ENCODE measurements at places on chromosomes 16 and 17.
A peak's percentile ranks its signal among the peaks of the same experiment; 100 is the strongest.

DNA sequence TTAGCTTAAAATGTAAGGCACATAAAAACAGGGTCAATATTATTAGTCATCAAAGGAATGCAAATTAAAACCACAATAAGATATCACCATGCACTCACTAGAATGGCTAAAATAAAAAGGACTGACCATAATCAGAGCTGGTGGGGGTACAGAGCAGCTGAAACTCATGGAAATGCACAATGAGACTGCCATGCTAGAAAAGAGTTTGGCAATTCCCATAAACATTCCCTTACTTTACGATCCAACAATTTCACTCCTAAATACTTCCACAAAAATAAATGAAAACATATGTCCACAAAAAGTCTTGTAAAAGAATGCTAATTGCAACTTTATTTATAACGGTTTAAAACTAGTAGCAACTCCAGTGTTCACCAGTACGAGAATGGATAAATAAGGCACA, 36.1 kb upstream of the ERCC4 start:
- no peak for DNase-seq

- DNase-seq = no peak
Measured at GRCh38 chr16:3642397-3643094, 11.9 kb upstream of the DNASE1 start.

DNA sequence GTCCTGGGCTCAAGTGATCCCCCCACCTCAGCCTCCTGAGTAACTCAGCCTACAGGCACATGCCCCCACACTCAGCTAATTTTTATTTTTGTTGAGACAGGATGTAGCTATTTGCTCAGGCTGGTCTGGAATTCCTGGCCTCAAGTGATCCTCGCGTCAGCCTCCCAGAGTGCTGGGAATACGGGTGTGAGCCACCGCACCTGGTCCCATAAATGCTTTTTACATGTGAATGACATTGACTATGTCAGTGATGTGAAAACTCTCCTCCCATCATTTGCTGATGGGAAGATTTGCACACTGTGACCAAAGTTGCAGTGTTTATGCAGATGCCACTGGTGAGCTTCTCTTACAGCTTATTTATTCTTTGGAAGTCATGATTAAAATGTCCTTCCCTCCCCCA, 15.0 kb downstream of the PLCD3 start:
- DNase-seq = no peak

DNA sequence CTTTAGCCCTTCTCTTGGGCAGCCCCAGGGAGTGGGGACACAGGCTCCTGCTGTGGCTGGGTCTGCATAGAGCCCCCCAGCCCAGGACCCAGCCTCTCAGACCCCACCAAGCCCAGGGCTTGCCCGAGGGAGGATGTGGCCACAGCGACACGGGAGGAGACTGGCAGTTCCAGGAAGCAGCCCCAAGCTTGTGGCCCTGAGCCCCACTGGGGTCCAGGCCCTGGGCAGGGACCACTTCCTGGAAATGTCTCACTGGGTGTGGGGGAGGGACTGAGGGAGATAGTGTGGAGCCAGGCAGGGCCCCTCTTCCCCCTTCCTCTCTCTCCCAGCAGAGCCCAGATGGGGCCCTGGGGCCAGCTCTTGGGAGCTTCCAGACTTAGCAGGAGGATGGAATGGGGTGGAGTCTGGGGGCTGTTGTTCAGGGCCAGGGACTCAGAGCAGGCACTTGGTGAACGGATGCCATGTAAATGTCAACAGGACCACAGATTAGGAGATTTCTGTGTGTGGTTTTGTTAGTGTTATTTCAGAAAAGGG, 35.3 kb downstream of the ADGRG5 start:
- no peak for DNase-seq

DNA sequence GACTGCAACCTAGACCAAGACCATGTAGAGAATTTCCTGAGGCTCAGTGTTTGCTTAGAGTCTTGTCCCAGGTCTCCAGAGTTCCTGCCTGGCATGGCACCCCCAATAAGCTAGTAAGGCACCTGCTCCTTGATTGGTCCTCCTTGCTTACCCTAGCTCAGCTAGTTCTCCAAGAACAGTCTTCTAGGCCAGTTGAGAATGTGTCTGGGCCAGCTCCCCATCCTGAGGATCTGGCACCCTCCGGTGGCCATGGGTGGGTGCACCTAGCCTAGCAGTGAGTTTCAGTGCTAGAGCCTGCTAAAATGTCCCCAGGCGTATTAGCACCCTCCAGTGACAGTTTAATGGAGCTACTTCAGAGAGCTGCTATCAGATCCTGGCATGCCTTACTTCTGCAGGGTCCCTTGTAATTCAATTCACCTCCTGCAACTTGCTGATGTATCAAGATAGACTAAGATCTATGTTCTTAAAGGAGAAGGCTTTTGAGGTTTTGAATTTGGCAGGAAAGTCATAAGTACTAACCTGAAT, 44.4 kb upstream of the MED13 start:
- DNase-seq = no peak

DNA sequence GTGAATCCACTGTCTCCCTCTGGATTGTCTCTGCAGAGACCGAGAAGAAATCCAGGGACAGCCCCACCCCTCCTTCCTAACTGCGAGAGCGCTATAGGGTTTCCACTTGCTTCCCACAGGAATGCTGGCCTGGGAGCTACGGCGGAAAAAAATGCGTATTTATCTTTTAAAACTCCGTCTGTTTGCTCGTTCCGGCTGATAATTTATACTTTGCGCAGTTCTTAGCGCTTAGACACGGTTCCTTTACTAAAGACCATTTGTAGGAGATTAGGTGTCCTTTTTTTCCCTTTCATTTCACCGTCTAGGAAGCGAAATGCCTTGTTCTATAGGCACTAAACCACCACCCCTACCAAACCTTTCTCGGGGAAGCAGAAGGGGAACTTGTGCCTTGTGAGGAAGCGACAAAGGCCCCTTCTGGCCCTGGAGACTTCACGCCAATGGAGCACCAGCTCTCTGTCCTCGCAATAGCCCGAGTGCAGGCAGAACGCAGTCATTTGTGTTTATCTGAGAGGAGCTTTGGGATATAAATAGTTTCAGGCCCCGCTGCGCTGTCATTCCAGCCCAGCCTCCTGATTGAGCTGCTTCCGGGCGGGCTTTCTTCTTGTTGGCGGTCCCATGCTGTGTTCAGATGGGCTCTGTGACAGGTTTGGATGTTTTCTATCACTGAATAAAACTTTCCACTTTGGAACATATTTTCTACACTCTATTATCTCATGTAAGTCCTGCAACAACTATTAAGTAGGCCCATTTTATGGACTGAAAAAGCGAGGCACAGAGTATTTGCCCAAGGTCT, 791 bp upstream of the SUPT4H1 start:
- DNase-seq = peak; percentile 55

- no peak for DNase-seq
Measured at GRCh38 chr17:38898291-38898679, 27.1 kb upstream of the LASP1NB start.

DNA sequence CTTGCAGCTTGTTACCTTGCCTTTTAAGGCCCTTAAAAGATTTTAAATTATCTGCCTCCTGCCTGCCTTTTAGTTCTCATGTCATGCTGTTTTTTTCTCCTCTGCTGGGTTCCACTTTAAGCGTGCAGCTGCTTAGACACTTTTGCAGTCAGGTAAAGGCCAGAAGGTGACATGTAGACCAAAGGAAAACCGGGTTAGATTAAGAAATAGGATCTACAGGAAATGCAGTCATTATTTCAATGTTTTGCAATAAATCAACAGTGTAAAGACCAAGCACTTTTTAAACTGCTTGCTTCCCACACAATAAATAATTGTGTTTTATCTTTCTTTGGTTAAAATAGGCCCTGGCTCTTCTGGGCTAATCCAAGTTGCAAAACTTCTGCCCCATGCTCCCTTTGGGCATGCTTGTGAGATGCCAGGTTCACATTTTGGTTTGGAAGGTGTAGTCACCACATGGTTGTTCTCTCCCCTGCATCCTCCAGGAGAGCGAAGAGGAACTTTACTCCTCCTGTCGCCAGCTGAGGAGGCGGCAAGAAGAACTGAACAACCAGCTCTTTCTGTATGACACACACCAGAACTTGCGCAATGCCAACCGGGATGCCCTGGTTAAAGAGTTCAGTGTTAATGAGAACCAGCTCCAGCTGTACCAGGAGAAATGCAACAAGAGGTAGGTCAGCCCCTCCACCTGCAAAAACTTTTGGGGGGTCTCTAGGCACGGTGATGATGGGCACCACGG, 54.9 kb downstream of the SDR42E1 start:
- DNase-seq = no peak

GRCh38 chr16:89054261-89054661, 39.4 kb upstream of the ACSF3 start:
- no peak for DNase-seq

- no peak for DNase-seq
Measured at GRCh38 chr16:26530584-26531289, 536.0 kb upstream of the C16orf82 start.

DNA sequence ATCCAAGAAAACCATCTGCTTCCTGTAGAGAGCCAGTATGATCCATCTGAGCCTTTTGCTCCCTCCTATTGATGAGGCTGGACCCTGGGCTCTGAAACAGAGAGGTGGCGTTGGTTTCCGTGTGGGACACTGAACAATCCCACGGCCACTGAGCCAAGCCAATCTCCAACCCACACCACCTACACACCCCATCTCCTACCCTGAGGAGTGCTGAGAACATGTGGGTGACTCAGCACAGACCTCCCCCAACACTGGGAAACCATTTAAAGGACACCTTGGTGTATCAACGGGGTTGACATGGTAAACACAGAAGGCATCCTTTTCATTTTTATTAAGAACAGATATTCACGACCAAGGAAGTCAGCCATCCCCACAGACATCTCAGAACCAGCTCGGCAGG, 332.1 kb downstream of the SLC39A11 start:
- DNase-seq = no peak

DNA sequence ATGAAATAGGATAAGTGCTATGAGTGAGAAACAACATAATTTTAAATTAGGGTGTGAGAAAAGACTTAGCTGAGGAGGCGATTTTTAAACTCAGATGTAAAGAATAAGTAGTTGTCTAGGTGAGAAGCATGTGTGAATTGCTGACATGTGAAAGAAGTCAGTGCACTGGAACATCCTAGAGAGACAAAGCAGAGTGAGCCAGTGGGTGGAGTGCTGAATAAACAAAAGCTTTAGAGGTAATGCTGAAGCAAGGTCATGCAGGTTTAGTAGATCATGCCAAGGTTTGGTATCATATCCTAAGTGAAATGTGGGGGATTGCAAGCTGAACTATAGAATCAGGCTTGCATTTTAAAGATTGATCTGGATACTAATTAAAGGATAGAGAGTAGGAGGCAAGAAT, 89.4 kb downstream of the KIF2B start:
- no peak for DNase-seq

DNA sequence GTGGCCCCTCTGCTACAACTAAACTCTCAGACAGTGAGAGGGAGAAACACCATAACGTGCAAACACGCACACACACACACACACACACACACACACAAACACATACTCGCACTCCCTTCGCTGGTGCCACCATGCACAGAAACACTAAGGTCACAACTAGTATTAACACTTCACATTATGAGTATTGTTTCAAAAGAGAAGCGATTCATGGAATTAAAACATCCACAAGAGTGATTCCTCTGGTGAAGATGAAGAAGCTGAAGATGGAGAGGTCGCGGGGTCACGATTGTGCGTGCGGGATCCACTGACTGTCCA, 7.1 kb upstream of the GHDC start:
- DNase-seq = no peak

Data from NCI-H2227 treated with DMSO at 0.1 percent for 48 hours (cell line).